ENCODE measurements at places on chromosomes 2 and 18.

DNA sequence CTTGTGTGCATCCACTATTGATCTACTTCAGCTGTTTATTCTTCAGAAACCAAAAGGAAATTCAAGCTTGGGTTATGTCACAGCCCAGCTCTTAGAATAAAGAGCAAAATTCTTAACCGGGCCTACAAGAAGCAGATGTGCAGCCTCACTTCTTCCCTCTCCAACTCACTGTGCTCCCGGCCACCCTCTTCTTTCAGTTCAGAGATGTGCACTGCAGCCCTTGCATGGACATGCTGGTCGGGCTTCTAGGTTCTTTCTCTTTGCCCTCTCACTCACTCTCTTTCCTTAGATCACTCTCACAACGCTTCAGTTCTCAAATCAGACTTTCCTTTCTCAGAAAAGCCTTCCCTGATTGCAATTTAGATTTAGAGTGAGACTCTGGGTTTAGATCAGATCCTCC, 104.1 kb downstream of the CHN1 start:
- no peak for DNase-seq

GRCh38 chr18:55573386-55573785, 14.6 kb downstream of the TCF4 start:
- no peak for DNase-seq

GRCh38 chr18:67788310-67789164, 272.0 kb upstream of the DSEL start:
- no peak for DNase-seq

GRCh38 chr18:23584019-23584983, 2.0 kb downstream of the NPC1 start:
- no peak for DNase-seq

GRCh38 chr2:168564641-168565040, 108.6 kb downstream of the CERS6 start:
- no peak for DNase-seq

DNA sequence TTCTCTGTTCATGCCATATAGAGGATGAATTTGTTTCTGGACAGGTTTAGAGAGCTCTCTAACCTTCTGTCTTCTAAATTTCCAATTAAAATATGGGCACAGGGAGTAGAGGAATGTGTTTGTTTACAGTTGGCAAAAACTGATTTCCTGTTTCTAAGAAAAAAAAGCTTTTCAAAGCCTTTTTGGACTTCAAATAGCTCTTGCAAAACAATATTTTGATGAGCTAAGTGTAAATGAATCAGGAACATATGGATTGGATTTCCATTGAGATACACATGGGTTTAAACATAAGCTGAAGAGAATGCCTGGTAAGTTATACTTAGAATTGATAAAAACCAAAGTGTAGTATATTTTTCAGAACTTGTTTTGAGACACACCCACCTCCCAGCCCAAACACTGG, 677.5 kb downstream of the NYAP2 start:
- DNase-seq = no peak

- peak; percentile 25 for DNase-seq
Measured at GRCh38 chr2:28869494-28870145, 489 bp downstream of the TRMT61B start.

DNA sequence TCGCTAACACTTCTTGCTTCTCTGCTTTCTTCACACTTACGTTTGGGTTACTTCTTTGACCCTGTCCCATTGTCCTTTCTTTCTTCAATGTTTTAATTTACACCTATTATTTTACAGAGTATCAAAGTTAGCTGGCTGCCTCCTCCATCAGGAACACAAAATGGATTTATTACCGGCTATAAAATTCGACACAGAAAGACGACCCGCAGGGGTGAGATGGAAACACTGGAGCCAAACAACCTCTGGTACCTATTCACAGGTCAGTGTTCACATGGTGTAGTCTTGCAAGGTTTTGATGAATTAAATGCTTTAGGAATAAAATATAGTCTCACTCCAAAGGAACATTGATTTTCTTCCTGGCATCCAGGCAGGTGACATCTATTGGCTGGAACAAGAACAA, 919.0 kb downstream of the MBD2 start:
- DNase-seq = no peak

DNA sequence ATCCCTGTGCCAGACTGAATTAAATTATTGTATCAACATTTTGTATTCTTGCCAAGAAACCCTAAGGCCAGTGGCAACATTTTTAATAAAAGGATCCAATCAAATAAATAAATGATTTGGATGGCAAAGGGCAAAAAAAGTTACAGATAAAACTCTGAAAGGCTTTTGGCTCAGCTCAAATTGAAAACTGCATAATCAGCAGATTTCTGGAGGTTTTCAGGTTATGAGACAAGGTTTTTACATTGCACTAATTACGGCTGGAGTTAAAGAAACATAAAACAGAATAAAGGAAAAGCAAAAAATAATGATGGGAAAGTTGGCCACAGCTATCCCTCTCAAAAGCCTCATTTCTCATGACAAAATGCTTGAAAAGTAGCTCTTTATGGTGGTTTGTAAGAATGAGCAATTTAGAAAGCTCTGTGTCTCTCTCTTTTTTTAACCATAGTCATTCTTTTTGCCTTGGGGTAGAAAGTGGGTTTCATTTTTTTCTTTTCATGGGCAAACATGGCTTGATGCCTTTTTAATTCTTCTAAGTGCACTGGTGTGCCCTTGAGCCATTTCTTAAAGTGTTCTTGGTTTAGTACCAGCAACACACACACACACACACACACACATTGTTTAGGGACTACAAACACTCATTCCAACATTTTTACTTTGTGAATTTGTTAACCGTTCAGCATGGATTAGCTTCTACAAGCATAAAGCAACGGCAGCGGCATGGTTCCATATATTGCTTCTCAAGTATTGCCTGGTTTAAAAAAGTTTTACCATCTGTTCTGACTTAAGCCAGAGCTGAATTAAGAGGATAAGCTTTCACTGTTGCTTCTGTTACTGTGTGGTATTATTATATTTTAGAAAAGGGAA, 747.1 kb upstream of the FSHR start:
- DNase-seq = no peak

DNA sequence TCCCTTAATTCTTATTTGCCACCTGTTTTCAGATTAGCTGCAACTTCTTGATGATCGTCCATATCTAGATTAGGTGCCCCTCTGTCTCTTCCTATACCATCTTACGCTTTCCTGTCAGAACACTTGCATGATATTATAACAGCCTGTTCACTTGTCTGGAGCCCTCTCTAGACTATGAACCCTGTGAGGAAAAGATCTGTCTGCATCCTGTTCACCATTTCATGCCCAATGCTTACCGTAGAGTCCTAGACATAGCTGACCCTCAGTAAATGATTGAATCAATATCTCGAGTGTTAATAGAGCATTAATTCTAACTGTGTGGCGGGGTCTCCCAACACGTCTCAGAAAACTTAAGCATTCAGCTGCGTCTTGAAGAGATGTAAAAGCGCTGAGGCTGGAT, 31.8 kb upstream of the TMEM17 start:
- DNase-seq = no peak

DNA sequence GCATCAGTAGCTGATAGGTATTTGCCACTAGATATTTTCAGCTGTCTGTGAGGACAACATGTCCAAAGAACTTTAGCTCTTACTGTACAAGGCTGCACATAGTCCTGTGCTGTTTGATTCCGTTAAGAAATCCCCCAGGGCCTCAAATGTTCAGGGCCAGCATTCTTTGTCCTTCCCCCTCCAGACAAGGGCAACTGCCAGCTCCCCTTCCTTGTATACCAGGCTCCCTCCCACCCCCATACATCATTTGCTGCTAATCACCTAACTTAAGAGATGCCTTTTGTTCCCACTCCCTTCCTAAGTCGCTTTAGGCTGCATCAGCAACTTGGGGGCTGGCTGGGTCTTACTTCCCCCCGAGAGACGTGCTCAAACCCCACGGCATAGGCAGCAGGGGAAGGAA, 138.7 kb downstream of the CDH20 start:
- no peak for DNase-seq

DNA sequence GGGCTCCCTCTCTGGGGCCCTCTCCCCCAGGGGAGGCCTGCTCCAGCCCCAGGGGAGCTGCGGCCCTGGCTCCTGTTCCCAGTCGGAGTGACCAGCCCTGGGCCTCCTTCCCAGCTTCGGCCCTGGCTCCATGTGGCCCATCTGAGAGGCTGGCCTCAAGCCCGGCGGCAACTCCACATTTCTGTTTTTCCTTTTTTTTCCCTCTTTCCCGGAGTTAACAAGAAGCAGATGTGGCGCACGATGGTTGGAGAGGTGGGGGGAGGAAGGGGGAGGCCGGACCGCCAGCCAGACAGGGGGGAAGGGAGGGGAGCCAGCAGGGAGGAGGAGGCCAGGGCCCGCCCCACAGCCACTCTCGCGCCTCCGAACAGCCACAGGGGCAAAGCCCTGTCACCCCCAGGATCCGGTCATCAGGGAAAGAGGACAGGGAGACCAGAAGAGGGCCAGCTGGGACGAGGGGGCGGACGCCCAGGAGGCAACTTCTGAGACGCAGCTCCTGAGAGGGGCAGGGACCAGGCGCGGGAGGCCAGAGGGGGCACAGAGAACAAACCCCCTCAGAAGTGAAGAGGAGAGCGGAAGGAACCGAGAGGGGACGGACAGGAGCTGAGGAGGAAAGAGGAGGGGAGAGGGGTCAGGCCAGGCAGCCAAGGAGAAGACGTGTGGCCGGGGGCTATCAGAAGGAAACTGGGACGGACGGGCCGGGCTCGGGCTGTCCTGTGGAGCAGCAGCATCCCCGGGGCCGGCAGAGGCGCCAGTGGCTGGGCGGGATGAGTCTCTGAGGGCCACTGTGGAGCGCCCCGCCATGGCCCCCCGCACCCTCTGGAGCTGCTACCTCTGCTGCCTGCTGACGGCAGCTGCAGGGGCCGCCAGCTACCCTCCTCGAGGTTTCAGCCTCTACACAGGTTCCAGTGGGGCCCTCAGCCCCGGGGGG, at the start of gene EMILIN1:
TSS of gene EMILIN1 (plus strand) at position 349 of the 928 bp plus-strand sequence. CDS start at position 800, 451 bp downstream.
- DNase-seq = no peak

- DNase-seq = no peak
Measured at GRCh38 chr18:12656605-12656937, 1.3 kb downstream of the SPIRE1 start.

- DNase-seq = no peak
Measured at GRCh38 chr2:55604027-55604565, 13.3 kb downstream of the PPP4R3B start.

- DNase-seq = no peak
Measured at GRCh38 chr2:206273905-206274304, 558 bp upstream of the ZDBF2 start.

DNA sequence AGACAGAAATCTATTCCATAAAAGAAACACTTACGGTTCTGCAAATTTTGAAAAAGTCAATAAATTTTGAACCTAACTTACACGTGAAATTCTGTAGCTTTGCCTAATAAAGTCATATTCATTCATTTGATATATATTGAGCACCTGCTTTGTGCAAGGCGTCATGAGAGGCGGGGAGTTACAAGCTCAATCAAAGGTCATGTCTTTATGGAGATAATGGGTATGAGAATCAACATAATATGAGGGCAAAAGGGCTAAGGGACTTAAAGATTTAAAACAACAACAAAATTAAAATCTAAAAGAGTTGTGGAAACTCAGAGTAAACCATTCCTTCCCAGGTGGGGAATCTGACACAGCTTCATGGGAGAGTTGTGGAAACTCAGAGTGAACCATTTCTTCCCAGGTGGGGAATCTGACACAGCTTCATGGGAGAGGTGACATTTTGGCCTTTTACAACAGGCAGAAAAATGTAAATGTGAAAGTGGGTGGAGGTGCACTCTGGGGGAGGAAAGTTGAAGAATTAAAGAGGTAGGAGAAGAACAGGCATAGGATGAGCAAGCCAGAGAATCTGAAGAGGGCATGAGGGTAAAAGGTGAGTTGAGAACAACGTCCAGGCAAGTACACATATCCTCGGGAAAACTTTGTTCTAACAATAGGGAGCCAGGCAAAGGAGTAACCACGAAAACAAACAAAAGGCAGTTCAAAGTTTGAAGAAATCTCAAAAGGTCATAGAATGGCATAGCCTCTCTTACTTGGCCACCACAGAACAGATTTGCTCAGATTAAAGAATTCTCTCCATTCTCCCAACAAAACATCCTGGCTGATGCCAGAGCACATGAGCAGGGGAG, 49.5 kb upstream of the CD226 start:
- DNase-seq = no peak

DNA sequence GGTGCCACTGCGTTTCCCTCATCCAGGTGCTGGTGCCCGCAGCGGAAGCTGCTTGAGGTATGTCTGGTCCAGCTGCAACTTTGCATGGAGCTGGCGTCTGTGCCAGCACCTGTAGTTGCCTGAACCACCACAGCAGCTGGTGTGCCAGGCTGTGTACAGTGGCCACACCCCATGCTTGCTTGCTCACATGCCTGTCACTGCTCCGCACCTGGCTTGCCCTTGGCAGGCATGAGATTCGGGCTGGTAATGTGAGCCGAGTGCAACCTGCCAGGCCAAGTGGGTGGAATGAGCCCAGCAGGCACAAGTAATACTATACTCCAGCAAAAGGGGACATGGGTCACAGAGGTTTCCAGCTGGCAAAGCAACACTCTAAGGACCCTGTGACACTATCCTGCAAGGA, 1123.3 kb upstream of the ACVR2A start:
- no peak for DNase-seq

- no peak for DNase-seq
Measured at GRCh38 chr2:40364151-40364874, 87.6 kb downstream of the SLC8A1 start.

GRCh38 chr18:67924656-67925055, 408.1 kb upstream of the DSEL start:
- DNase-seq = no peak

Data from RCC 7860 (cell line).